ENCODE measurements at places on chromosomes 7 and 10. TPM values are rescaled to one million over a fixed set of nuclear protein-coding genes. Genes with fewer than 3 reads are reported as not detected.

DNA sequence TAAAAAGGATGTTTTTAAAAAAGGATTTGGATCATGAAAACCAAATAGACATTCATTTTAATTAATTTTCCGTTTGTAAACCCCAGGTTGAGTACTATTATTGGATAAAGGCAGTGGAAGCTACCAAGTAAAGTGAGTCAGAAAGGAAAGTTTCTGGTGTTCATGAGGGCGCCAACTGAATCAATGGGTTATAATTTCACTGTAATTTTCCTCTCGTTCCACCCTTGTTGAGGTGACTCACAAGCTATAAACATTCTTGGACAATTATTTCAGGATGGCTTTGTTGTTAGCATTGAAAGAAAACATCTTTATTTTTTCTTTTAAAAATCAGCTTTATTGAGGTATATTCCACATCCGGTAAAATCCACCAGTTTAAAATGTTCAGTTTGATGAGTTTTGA, 5.1 kb upstream of the FAM133B start:
- no peaks in the 10 kb centered on the region for H3K36me3 ChIP-seq
- H3K27ac ChIP-seq: no peak overlapping the region
- H3K27me3 ChIP-seq: peaks cover 2% of the 10 kb centered on the region
- no peaks in the 10 kb centered on the region for H3K4me1 ChIP-seq
- no peak for DNase-seq
- H3K4me3 ChIP-seq: no peak overlapping the region

- no peak for DNase-seq
- no peak overlapping the region for H3K27ac ChIP-seq
- no peaks in the 10 kb centered on the region for H3K27me3 ChIP-seq
- H3K4me3 ChIP-seq: no peak overlapping the region
Measured at GRCh38 chr7:16929146-16929762, 47.5 kb upstream of the AGR3 start.

DNA sequence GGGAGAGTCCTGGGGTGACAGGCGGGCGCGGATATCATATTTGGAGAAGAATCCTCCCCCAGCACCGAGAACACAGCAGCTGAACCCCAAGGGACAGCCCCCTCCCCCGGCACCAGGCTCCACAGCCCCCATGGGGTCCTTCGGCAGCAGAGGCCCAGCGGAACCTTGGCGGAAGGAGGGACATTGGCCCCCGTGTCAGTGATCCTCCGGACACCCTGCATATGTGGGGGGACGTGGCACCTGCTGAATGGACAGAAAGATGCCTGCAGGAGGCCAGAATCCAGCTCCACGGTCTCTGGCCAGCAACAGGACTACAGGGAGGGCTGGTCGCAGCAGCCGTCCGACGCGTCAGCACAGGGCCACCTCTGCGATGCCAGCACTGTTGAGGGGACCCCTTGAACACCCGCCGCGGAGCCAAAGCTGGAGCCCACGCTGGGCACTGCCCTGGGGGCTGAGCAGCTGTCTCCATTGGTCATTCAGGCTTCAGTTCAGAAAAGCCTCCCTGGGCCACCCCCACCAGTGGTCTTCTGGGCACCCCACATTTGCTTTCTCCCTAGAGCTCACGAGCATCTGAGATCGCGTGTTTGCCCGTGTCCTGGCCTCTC, 240.1 kb downstream of the ELFN1 start:
- H3K36me3 ChIP-seq: no peaks in the 10 kb centered on the region
- no peaks in the 10 kb centered on the region for H3K4me1 ChIP-seq
- no peak overlapping the region for H3K4me3 ChIP-seq
- no peak overlapping the region for H3K27ac ChIP-seq
- H3K27me3 ChIP-seq: no peaks in the 10 kb centered on the region
- no peak for DNase-seq

DNA sequence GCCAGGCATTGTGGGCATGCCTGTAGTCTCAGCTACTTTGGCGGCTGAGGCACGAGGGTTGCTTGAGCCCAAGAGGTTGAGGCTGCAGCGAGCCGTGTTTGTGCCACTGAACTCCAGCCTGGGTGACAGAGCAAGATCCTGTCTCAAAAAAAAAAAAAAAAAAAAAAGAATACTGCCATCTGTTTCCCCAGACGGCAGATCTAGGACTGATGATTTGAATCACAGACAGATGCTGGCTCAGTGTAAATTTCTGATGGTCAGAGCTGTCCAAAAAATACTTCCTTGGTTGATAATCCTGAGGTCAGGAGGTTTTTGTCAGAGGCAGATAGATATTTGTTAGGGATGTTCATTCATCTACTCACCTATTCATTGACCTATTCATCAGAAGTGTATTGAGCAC, 130.7 kb downstream of the REEP3 start:
- no peak for DNase-seq
- H3K36me3 ChIP-seq: no peaks in the 10 kb centered on the region
- no peak overlapping the region for H3K4me3 ChIP-seq

GRCh38 chr7:46982928-46983327, 599.0 kb downstream of the TNS3 start:
- no peaks in the 10 kb centered on the region for H3K27me3 ChIP-seq
- peak; percentile 40 for DNase-seq
- H3K27ac ChIP-seq: no peak overlapping the region

DNA sequence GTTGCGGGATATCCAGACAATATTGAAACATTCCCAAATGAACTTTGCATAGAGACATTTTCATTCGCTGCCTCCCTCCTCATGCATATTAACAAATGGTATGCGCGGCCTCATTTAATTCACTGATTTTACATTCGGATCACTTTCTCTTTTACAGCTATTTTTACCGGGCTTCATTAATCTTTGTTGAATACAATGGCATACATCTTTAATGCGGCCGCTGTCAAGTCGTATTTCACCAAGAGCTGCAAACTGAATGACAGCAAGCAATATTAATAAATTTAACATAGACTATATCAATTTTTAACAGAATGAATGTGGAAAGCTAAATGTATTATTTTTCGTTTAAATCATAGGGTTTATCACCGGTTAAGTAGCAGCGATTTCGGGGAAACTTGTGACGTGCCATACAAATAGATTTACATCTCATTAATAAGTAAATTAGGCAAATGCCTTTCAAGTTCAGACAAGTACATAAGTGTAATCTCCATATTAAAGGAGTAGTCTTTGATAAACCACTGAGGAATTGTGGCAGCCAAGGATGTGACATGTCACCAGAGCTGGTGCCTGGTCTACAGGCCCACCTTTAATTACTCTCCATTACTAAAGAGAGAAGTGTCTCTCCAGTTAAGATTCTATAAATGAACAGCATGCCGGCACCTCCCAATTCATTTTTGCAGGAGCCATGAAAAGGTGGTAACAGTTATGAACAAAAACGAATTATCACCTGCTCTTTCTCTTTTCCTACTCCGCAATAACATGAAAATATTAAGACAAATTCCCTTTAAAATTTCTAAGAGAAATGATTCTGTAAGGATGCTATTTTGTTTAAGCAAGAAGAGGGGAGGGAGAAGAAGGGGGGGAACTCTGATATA, 568.9 kb upstream of the MKI67 start:
- DNase-seq: no peak
- H3K36me3 ChIP-seq: no peaks in the 10 kb centered on the region
- no peak overlapping the region for H3K4me3 ChIP-seq
- no peak overlapping the region for H3K27ac ChIP-seq

GRCh38 chr10:104246976-104247375, 7.7 kb upstream of the GSTO1 start:
- no peak overlapping the region for H3K4me3 ChIP-seq
- H3K4me1 ChIP-seq: peaks cover 3% of the 10 kb centered on the region
- no peaks in the 10 kb centered on the region for H3K27me3 ChIP-seq
- no peak for DNase-seq
- no peak overlapping the region for H3K27ac ChIP-seq

DNA sequence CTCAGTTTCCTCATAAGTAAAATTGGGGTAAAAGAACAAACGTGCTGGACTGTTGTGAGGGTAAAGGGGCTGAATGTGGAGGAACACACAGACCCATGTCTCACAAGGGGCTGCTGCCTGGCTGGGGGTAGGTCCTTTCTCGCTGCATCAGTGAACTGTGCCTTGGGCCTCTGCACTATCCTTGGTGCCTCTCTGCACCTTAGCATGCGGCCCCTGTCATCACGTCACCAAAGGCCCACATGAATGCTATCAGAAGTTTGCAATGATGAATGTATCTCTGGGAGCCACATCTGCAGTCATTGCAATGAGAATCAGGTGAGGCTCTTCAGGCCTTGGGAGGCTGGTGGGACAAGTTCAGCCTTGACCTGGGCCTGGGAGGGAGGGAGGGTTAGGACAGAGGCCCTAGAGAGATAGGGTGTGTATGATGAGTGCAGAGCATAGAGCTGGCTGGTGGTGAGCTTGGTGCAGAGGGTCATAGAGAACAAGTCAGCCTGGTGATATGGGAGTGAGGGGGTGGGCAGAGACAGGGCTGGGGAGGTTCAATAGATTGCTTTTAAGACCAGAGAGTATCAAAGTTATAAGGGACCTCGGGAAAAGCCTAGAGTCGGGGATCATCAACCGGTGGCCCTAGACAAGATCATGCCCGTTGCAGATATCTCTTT, 308.4 kb downstream of the RPS24 start:
- no peaks in the 10 kb centered on the region for H3K4me1 ChIP-seq
- H3K27ac ChIP-seq: no peak overlapping the region
- H3K36me3 ChIP-seq: no peaks in the 10 kb centered on the region
- peak; percentile 24 for DNase-seq

- H3K4me1 ChIP-seq: peaks cover 17% of the 10 kb centered on the region
- DNase-seq: peak; percentile 43
- no peaks in the 10 kb centered on the region for H3K36me3 ChIP-seq
- no peak overlapping the region for H3K4me3 ChIP-seq
- H3K27me3 ChIP-seq: no peaks in the 10 kb centered on the region
Measured at GRCh38 chr7:1025743-1026581, 18.4 kb upstream of the GPR146 start.

DNA sequence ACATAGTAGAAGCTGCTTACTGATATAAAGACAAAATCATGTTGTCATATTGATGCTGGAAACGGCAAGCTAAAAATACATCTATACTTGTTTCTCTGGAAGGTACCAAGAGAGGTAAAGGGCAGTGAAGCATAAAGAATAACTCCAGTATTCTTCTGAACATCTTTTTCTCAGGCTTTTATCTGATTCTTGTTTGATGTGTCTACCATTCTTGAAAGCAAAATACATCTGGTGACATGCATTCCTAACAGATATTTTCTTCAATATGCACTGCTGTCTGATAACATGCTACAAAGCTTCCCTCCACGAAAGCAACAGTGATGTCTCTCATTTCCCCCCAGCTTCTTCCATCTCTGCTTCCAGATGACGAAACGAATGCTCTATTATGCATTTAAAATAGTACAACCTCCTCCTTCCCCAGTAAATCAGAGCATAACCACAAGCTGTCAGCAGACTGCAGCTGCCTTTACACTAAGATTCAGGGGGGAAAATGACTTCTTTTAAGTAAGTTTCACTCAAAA, 100.8 kb downstream of the ARHGAP21 start:
- H3K4me1 ChIP-seq: no peaks in the 10 kb centered on the region
- no peaks in the 10 kb centered on the region for H3K27me3 ChIP-seq
- no peak overlapping the region for H3K27ac ChIP-seq
- H3K4me3 ChIP-seq: no peak overlapping the region

- H3K27ac ChIP-seq: no peak overlapping the region
- H3K4me1 ChIP-seq: peaks cover 2% of the 10 kb centered on the region
- no peaks in the 10 kb centered on the region for H3K27me3 ChIP-seq
- H3K36me3 ChIP-seq: no peaks in the 10 kb centered on the region
- DNase-seq: peak; percentile 45
- H3K4me3 ChIP-seq: no peak overlapping the region
Measured at GRCh38 chr7:30886608-30887011, 25.0 kb upstream of the AQP1 start.

ANXA11 gene
- 435 TPM for total RNA-seq

HOXA6 gene
- 22.0 TPM for total RNA-seq

DNAJB9 gene
- 31.3 TPM for total RNA-seq

ACHE gene
- total RNA-seq: 3.6 TPM

ATXN7L1 gene
- 18.5 TPM for total RNA-seq

ABCB4 gene
- total RNA-seq: 2.0 TPM

IFIT2 gene
- total RNA-seq: 12.2 TPM
